ENCODE measurements at places on chromosomes 5 and 9. TPM values are rescaled to one million over a fixed set of nuclear protein-coding genes. Genes with fewer than 3 reads are reported as not detected.

GRCh38 chr9:6184749-6185645 lies 30.6 kb upstream of the IL33 start:
- DNase-seq, result no peak
- no peak overlapping the region for H3K4me3 ChIP-seq
- no peaks in the 10 kb centered on the region for H3K27me3 ChIP-seq
- peaks cover 11% of the 10 kb centered on the region for H3K4me1 ChIP-seq

The FBXL7 gene
- total RNA-seq, result 21.1 TPM

The NR4A3 gene
- 23.3 TPM for total RNA-seq

The CDHR2 gene
- total RNA-seq, result not detected

DNA sequence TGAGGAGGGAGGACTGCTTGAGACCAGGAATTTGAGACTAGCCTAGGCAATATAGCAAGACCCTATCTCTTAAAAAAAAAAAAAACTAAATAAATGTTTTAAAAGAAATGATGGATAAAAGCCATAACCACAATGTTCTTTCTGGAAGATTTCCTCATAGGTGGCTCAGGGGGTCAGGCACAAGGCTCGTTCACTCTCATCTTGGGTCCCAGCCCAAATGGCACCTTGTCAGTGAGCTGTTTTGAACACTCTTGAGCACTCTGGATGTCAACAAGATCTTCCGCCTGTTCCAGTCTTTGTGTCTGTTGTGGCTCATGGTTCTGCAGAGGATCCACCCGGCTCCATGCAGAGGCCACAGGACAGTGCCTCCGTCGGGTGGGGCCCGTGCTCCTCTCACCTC lies 35.7 kb upstream of the LMX1B start:
- H3K36me3 ChIP-seq, result no peaks in the 10 kb centered on the region
- H3K27me3 ChIP-seq, result no peaks in the 10 kb centered on the region
- H3K27ac ChIP-seq, result no peak overlapping the region
- no peak for DNase-seq

GRCh38 chr5:157842185-157842584 lies 16.8 kb downstream of the CLINT1 start:
- H3K36me3 ChIP-seq, result no peaks in the 10 kb centered on the region
- no peaks in the 10 kb centered on the region for H3K27me3 ChIP-seq
- H3K4me3 ChIP-seq, result no peak overlapping the region
- H3K27ac ChIP-seq, result no peak overlapping the region

The PDE6A gene
- total RNA-seq, result 0.25 TPM

Measured in vagina (tissue), 2 donors.